ENCODE measurements at places on chromosomes 3 and 15.

DNA sequence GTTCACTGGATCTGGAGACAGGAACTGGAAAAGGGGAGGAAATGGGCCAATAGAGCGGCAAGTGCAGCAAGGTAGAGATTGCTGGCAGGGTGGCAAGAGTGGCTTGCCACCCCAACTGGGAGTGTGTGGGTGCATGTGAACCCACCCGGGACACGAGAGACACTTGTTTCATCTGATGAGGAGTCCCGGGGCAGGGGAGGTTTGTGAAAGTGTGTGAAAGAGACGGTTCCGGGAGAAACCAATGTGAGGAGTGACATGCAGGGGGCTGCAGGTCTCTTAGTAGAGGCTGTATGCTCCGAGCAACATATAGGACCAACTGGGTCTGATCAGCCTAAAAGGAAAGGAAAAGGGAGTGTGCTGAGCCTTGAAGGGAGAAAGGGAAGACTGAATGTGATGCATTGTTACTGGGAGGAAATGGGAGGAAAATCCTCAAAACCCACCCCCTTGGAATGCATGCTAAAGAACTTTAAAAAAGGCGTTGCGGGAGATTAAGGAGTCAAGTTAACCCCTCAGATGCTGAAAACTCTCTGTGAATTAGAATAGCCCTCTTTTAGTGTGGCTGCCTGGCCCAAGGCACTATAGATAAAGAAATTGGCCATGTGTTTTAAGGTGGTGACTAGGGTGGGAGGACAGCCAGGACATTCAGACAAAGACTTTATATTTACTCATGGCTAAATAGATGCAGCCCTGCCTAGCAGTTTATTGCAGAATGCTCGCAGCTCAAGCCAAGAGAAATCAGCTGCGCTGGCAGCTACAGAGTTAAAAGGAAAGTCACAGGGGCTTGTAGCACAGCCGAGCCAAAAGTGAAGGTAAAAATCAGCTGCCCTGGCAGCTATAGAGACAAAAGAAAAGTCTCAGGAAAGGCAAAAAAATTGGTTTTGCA lies 9.1 kb upstream of the SLC9C1 start:
- no peak for DNase-seq

DNA sequence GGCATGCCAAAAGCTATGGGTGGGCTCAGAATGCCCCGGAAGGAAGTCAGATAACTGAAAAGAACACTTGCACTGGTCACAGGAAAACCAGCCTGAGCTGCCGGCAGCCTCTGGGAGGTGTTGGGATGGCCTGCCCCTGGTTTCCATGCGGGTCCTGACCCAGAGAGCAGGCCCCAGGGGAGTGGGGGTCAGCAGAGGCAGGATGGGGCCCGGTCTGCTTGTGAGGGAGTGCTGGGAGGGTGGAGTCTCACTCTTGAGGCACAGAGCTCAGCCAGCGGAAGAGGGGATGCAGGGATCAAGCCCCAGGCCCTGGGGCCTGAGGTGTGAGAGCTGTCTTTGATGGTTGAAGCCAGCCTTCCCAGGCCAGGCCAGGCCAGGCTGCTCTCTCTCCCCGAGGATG lies 2.4 kb upstream of the RPUSD3 start:
- no peak for DNase-seq

- peak; percentile 22 for DNase-seq
These were observed 33.1 kb upstream of the UBE2Q2 start for GRCh38 chr15:75809986-75810750.

- no peak for DNase-seq
These were observed 18.3 kb downstream of the THBS1 start for GRCh38 chr15:39598958-39599845.

- DNase-seq, result no peak
These were observed 5.8 kb downstream of the HYAL2 start for GRCh38 chr3:50316657-50317242.

DNA sequence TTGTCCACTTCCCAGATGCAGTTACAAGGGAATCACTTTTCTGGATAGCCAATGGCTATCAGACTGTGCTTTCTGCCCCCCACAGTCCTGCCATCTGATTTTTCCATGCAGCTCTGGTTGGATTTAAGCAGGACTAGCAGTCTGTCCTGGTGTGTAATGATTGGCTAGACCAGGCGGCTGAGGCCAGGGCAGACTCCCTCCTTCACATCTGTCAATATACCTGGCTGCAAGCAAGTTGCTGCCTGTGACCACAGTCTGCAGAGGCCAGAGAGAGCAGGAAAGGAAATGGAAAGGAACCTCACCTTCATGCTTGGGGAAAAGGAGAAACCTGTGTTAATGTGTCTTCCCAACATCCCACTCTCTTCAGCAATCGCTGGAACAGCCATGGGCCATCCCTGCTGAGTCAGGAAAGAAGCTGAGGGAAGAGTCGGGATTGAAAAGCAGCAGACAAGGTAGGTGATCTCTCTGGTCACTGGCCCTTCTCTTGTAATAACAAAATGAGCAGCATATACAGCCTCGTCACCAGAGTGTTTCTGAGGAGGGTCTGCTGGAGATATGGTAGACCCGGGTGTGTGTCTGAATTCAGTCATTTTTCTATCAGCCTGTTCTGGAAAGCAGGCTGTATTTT lies 126.7 kb upstream of the PHLDB2 start:
- no peak for DNase-seq

DNA sequence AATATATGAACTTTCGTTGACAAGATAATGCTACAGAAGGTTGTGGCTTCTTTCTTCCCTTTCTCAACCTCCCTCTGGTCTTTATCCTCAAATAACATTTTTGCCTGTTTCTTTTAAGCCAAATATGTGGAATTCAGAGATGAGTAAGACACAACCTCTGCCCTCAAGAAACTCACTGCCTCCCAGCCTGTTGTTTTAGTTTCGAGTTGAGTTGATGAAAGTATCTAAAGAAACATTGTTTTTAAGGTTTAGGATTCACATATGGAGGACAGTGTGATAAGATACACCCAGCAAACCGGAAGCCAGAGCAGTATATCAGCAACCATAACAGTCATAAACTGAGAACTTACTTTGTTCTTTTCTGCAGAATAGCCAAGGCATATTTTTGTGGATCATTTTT lies 218.6 kb downstream of the THSD4 start:
- no peak for DNase-seq

DNA sequence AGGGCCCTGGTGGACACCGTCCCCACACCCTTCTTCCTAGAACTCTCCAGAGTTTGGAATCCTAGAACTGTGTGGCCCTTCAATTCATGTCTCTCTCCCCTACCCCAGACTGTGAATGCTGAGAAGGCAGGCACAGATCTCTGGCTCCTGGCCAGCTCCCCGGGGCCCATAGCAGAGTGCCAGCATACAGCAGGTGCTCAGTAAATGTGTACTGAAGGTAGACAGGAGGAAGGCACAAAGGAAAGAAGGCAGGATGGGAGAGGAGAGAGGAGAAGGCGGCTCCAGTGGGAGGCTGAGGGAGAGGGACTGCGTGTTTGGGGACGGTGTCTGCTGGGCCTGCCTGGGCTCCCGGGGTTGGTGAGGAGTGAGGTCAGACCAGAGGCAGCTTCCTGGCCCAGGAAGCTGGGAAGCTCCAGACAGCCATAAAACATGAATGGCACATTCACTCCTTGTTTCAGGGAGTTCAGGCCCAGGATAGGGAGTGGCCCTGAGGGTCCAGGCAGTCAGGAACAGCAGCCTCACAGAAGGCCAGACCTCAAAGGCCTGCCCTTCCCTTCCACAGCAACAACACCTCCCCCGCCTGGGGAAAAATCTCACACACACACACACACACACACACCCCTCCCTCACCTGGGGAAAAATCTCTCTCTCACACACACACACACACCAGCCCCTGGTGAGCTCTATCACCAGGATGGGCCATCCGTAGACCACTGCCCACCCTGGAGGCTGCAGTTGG lies 137.1 kb upstream of the PRR20G start:
- DNase-seq, result no peak

GRCh38 chr3:12027184-12027846 lies 23.1 kb downstream of the SYN2 start:
- no peak for DNase-seq

- DNase-seq, result no peak
These were observed 165.1 kb downstream of the LSAMP start for GRCh38 chr3:116280130-116280740.

All from suppressor macrophage (primary cell).